SJCRH30 (cell line): ENCODE measurements at places on chromosomes 11 and 22.

GRCh38 chr22:39558254-39558727 is 12.3 kb upstream of the CACNA1I start:
- DNase-seq, result no peak

DNA sequence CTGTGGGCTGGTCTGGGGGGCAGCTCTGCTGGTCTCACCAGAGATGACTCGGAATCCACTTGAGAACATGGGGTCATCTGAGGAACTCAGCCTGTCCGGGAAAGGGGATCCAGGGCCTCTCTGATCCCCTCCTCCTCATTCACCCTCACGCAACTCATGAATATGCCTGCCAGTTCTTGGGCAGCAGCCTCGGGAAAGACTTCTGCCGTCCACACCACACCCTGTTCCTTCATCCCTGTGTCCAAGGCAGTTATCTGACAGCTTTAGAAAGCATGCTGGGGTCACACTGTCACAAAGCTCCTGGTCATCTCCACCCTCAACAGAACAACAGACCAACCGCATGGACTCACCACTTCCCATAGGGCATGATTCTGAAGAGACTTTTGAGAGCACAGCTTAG is 88.3 kb downstream of the AMOTL1 start:
- no peak for DNase-seq

GRCh38 chr11:75560644-75561043 is 1.4 kb upstream of the SERPINH1 start:
- DNase-seq, result no peak

DNA sequence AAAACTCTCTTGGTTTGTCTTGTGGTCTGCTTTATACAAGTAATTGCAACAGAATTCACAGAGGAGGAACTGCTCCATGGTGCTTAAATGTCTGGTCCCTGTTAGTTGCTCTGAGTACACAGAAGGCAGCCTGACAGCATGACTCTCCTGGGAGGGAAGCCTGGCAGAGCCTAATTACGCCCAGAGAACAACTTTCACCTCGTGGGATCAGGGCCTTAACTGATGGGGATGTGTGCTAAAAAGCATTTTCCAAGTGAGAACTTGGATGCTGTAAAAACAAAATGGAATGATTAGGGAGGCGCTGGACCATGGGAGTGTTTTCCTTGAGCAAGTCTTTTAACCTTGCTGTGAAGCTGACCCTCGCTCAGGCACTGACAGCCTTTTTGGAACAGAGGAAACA is 154.0 kb upstream of the TENM4 start:
- DNase-seq, result no peak

DNA sequence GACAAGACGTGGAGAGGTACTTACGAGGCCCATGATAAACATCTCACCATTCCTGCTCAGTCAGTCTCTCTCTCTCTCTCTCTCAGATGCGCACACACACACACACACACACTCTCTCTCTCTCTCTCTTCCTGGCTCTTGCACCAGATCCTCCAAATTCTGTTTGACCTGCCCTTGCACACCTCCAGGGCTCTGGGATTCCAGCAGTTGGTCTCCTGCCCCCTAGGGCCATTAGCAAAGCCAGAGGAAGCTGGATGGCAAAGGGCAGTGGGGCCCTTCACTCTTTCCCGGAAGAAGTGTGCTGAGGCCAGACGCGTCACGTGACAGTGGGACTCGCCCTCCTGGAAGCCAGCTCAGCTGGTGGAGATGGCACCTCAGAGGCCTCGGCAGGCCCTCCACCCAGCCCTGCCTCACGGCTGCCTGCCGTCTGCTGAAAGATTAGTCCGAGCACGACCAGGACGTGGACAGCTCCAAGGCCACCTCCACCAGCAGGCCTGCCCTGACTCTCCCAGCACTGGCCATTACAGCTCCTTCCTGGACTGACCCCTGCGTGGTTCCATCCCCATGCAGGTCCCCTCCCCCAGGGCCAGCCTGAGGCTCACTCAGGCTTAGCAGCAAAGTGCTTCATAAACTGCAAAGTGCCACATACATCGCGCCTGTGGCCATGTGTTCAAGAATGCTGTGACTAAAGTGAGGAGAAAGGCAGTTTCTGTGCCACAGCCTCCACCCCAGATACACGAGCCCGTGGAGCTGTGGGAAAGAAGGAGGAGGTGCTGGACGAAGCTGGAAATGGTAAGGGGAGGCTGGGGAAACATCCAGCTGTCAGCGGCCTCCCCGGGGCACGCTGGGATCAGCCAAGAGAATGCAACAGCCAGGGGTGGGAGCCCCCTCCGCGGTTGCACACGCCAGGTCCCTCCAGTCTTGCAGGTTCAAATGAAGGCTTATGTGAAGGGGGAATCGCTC is 3.7 kb downstream of the PDGFB start:
- DNase-seq, result no peak

GRCh38 chr22:50118557-50119168 is 28.9 kb downstream of the MOV10L1 start:
- DNase-seq, result peak; percentile 32

DNA sequence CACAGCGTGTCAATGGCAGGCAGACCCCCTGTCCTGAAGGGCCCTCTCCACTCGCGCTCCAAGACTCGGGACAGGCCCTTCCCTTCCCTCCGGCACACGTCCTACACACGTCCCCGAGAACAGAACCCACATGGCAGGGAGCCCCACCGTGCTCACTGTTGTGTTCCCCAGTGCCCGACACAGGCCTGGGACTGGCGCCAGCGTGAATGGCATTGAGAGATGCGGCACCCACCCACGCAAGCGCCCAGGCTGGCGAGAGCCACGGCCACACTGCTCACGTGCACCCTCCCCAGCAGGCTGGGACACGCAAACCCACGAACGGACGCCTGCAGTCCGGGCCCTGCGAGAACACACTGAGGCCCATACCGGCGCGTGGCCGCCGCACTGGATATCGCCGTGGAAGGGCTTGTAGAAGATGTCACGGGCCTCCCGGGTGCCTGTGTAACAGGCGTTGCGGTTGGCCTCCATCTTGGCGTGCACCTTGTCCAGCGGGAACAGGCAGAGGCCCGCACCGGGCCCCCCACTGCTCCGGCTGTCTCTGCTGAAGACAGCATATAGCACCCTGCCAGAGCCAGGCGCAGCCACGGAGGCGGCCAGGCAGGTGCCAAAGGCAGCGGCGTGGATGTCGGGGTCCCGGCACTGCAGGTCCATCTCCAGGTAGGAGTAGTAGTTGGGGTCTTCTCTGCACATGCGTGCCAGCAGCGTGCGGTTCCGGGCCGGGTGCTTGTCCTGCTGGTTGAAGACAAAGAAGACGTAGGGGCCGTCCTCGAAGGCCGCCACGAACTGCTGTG is 18.1 kb downstream of the PLXNB2 start:
- DNase-seq, result no peak
